Upper lobe of right lung (tissue), 1 donor: ENCODE measurements at places on chromosomes 1 and 21. TPM values are rescaled to one million over a fixed set of nuclear protein-coding genes. Genes with fewer than 3 reads are reported as not detected.

DNA sequence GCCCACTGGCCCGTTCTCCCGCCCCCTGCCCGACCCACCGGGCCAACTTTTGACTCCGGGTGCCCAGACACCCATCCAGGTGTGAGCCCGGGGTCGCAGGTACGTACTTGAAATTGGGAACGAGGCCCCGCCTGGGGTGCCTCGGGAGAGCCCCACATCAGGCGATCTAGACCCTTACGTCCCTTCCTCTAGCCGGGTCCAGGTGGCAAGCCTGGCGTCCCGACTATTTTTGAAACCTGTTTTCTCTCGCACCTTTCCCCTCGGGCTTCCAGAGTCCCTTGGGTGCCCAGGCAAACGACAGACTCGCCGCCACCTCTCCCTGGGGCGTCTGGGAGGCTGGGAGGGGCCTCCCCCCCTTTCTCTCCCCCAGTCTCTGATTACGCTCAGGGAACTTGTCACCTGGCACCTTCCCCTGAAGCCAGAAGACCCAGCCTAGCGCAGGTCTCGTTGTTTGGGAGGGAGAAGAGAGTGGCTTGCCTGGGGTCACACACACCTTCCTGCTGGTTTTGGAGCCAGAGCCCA is 898 bp downstream of the LDLRAP1 start:
- peaks cover 33% of the 10 kb centered on the region for H3K4me1 ChIP-seq
- H3K36me3 ChIP-seq: no peaks in the 10 kb centered on the region
- peak overlapping the region; percentile 80 for H3K27ac ChIP-seq
- peak overlapping the region; percentile 87 for H3K4me3 ChIP-seq
- no peaks in the 10 kb centered on the region for H3K27me3 ChIP-seq
- no peak for DNase-seq

DNA sequence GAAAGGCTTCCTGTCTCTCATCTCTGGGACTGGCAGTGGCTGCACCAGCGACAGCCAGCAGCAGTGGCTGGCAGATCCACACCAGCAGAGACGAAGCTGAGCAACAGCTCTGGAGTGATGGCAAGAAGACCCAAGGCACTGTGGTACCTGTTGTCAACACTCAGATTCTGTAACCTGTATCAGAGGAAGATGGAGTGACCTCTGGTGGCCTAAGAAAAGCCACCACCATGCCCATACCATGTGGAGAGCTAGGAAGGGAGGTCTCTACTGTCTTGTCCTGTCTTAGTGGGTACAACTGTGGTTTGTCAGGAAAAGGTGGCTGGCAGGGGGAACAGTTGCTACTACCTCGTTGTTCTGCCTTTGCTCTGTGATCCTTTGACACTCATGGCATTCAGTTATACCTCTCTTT is 22.5 kb upstream of the RHBDL2 start:
- DNase-seq: no peak
- H3K36me3 ChIP-seq: no peaks in the 10 kb centered on the region
- no peaks in the 10 kb centered on the region for H3K4me1 ChIP-seq

DNA sequence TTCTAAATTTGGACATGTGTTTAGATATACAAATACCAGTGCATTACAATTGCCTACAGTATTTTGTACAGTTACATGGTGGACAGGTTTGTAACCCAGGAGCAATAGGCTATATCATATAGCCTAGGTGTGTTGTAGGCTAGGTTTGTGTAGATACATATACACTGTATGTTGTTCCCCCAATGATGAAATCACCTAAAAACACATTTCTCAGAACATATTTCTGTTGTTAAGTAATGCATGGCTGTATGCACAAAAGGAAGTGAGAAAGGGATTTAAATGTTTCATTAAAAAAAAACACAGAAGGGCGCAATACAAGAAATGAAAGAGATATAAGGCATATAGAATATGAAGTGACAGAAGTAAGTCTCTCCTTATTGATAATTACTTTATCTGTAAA is 32.0 kb downstream of the S100B start:
- H3K27ac ChIP-seq: no peak overlapping the region
- H3K4me3 ChIP-seq: no peak overlapping the region
- no peaks in the 10 kb centered on the region for H3K27me3 ChIP-seq
- no peak for DNase-seq
- H3K4me1 ChIP-seq: no peaks in the 10 kb centered on the region

The BTBD8 gene
- 5.1 TPM for total RNA-seq

DNA sequence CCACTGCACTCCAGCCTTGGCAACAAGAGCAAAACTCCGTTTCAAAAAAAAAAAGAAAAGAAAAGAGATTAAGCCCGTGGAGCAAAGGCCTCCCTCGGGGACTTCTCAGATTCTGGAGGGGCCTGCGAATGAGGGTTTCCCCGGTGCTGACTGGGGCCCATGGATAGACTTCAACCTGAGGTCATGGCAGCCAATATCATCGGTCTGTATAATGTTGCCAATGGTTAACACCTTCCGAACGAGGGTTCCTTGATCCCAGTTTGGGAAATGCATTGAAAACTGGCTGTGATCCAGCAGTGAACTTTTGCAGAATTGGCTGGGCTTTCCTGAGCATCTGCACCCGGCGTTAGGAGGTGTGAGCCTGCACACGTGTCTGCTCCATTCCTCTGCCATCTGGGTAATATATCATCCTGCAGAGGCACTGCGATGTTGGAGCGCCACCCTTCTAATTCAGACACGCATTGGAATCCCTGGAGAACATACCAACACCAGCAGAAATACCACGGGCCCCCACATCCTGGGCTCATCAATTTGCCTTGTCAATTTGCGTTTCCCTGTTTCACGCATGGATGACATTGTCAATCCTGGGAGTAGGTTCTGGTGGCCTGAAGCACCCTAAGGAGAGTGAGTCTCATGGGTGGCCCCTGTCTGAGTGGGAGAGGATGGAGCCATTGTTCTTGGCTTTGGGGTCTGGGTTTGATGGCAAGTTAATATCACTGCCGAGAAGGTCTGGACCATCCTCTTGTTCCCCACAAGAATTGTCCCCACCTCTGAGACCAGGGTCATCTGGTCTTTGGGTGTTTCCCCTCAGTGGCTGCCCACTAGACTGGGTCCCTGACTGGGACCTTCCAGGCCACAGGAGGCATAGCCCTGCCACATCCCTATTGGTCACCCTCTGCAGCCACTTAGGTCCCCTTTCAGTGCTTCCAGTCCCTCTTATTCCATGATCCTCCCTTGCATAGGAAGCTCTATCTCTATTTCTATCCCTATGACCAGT is 441.0 kb downstream of the PTPRU start:
- H3K27ac ChIP-seq: no peak overlapping the region
- H3K4me1 ChIP-seq: no peaks in the 10 kb centered on the region
- peak; percentile 27 for DNase-seq
- H3K4me3 ChIP-seq: no peak overlapping the region

The CD5L gene
- 0.93 TPM for total RNA-seq

GRCh38 chr1:194252199-194252598 is 1065.8 kb upstream of the B3GALT2 start:
- no peak overlapping the region for H3K27ac ChIP-seq
- DNase-seq: no peak
- H3K27me3 ChIP-seq: no peaks in the 10 kb centered on the region
- no peaks in the 10 kb centered on the region for H3K4me1 ChIP-seq
- H3K36me3 ChIP-seq: no peaks in the 10 kb centered on the region

The PTCH2 gene
- total RNA-seq: 0.64 TPM

- H3K27ac ChIP-seq: no peak overlapping the region
- no peaks in the 10 kb centered on the region for H3K36me3 ChIP-seq
- no peaks in the 10 kb centered on the region for H3K27me3 ChIP-seq
Measured at GRCh38 chr1:230359992-230360668, 66.0 kb downstream of the PGBD5 start.

- peaks cover 11% of the 10 kb centered on the region for H3K4me1 ChIP-seq
- H3K27ac ChIP-seq: no peak overlapping the region
- peaks cover 4% of the 10 kb centered on the region for H3K27me3 ChIP-seq
- no peak for DNase-seq
- H3K4me3 ChIP-seq: no peak overlapping the region
- no peaks in the 10 kb centered on the region for H3K36me3 ChIP-seq
Measured at GRCh38 chr1:154629061-154629674, 21.2 kb upstream of the ADAR start.

DNA sequence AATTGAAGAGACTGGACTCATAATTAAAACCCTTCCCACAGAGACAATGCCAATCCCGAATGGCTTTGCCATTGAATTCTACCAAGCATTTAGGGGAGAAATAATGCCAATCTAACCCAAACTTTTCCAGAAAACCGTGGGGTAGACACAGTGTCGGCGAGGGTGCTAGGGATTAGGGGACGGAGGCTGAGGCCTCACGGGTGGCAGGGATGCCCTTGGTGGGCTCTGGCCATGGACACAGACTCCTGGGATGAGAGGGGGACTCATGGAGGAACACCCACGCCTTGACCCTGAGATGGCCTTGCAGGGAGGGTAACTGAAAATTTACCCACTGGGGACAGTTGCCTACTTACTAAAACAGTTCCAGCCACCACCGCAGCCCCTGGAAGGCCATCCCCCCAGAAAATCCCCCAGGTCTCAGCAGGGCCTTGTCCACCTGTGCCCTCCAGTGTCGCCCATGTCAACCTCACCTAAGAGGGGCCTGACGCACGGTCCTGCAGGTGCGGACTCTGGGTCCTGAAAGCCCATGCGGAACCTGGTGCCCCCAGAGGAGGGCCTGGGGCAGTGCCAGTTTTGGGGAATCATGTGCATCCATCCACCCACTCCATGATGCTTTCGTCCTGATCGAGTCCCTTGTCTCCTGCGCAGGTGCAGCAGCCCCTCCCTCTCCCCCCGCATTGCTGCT is 1.9 kb downstream of the KRTAP10-5 start:
- no peaks in the 10 kb centered on the region for H3K4me1 ChIP-seq
- peak; percentile 48 for DNase-seq
- no peak overlapping the region for H3K27ac ChIP-seq
- no peaks in the 10 kb centered on the region for H3K36me3 ChIP-seq
- no peaks in the 10 kb centered on the region for H3K27me3 ChIP-seq

DNA sequence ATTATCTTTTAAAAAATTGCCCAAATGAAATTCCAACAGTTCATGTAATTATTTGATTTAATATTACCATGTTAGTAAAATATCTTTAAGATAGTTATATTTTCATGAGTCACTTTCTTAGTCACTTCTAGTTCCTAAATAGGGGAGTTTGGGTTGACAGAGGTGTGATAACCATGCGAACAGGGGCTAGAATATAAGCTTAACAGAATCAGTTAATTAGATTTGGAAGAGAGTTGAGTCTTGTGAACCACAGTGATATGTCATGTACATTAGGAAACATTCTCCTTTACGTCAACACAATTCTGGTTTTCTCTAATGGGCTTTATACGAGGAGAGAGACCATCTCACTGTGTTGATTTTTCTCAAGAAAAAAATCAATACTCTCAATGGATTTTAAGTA is 64.8 kb upstream of the ZNF281 start:
- no peak overlapping the region for H3K27ac ChIP-seq
- no peak for DNase-seq
- no peaks in the 10 kb centered on the region for H3K36me3 ChIP-seq
- no peak overlapping the region for H3K4me3 ChIP-seq

The OR2G6 gene
- total RNA-seq: not detected

DNA sequence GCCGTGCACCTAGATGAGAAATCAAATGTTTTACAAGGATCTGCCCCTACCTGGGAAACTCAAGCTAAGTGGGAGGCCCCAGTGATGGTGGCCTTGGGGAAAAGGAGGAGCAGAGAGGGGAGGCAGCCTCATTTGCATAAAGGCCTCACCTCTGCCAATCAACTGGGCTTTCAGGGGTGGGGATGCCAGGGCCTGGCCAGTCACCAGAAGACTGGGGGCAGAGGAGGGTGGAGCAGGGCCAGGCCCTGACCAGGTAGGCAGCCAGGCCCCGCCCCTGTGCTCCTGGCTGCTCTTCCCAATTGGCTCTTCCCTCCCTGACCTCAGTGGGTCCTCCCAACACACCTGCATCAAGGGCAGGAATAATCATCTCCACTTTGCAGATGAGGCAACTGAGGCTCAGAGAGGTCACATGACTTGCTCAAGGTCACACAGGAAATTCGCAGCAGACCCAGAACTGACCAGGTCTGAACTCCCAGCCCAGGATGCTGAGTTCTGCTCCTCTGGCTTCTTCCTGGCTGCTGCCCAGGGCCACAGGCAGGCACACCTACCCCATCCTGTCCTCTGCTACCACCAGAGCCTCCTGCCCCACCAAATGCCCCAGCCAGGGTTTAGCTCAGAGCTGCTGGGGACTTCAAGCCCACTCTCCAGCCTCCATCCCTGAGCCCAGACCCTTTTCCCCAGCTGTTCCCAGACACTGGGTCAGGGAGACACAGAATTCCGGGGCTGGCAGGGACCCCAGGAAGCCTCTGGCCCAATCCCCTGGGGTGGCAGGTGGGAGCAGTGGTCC is 677.9 kb downstream of the MATN1 start:
- DNase-seq: peak; percentile 26
- H3K4me3 ChIP-seq: no peak overlapping the region
- no peak overlapping the region for H3K27ac ChIP-seq
- H3K27me3 ChIP-seq: peaks cover 4% of the 10 kb centered on the region

The GRIK1 gene
- total RNA-seq: not detected

- H3K27ac ChIP-seq: no peak overlapping the region
- H3K4me3 ChIP-seq: no peak overlapping the region
- no peaks in the 10 kb centered on the region for H3K36me3 ChIP-seq
Measured at GRCh38 chr1:30058970-30059369, 664.4 kb downstream of the MATN1 start.

The CA6 gene
- total RNA-seq: not detected

DNA sequence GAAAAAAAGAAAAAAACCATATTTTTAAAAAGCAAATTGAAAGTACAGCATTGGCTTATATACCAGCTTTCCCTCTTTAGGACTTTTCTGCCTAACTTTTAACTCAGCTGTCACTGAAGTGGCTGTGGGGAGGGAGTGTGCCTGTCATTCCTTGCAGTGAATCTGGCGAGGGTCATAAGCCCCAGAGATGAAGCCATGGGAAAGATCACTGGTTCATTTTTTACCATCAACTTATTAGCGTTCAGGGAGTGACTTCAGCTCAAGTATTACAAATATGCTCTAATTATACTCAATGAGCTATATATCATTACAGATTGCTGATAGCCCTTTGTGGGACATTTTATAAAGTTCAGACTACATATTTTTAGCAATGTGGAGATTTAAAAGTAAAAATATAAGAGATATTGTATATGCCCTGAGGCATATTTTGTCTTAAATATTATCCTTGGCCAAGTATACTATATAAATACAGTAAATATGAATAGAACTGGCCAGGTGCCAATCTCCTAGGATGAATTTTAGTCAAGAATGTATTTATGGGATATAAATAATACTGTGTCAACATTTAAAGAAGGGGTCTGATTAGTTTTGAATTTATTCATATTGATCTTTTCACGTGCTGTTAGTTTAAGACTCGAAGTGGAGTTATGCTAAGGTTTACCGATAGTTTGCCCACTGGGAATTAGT is 4.4 kb downstream of the TGFB2 start:
- no peak for DNase-seq
- H3K4me1 ChIP-seq: peaks cover 12% of the 10 kb centered on the region
- H3K4me3 ChIP-seq: peak overlapping the region; percentile 70

- no peaks in the 10 kb centered on the region for H3K27me3 ChIP-seq
- no peak overlapping the region for H3K4me3 ChIP-seq
- H3K36me3 ChIP-seq: peaks cover 13% of the 10 kb centered on the region
Measured at GRCh38 chr1:92511541-92511940, 24.8 kb upstream of the GFI1 start.

GRCh38 chr21:45125357-45125756 is 51.0 kb downstream of the ADARB1 start:
- no peak overlapping the region for H3K27ac ChIP-seq
- no peak for DNase-seq
- no peak overlapping the region for H3K4me3 ChIP-seq
- H3K36me3 ChIP-seq: no peaks in the 10 kb centered on the region

GRCh38 chr1:228440761-228441500 is 24.3 kb upstream of the TRIM17 start:
- no peaks in the 10 kb centered on the region for H3K36me3 ChIP-seq
- no peak overlapping the region for H3K4me3 ChIP-seq
- no peak for DNase-seq
